CD8-positive, alpha-beta memory T cell (primary cell): ENCODE measurements at places on chromosomes 6 and 20.

DNA sequence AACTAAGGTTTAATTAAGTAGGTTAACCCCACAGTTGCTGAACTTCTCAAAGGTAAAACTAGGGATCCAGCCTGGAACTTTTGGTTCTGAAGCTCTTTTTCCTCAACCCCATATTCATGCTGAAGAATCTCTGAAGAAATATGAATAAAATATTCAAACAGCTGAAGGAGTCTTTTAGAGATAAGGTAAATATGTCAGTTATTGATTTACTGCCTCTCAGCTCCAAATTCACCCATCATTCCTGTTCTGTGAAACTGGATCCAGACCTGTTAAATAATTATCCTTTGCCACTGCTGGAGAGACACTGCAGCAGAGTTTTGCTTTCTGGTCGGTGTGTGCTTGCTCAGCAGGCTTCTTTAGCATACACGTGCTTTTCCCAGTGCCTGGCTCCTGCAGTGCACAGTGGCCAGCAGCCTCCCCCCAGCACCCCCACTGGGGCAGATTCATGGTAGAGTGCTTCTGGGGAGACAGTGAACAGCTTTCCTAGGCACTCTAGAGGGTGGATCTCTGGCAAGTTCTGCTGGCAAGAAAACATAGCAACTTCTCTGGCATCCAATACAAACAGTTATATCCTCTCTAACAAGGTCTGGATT, 62.0 kb upstream of the BCLAF1 start:
- DNase-seq = no peak

- DNase-seq = no peak
Measured at GRCh38 chr6:160365117-160365516, 16.9 kb downstream of the SLC22A3 start.

DNA sequence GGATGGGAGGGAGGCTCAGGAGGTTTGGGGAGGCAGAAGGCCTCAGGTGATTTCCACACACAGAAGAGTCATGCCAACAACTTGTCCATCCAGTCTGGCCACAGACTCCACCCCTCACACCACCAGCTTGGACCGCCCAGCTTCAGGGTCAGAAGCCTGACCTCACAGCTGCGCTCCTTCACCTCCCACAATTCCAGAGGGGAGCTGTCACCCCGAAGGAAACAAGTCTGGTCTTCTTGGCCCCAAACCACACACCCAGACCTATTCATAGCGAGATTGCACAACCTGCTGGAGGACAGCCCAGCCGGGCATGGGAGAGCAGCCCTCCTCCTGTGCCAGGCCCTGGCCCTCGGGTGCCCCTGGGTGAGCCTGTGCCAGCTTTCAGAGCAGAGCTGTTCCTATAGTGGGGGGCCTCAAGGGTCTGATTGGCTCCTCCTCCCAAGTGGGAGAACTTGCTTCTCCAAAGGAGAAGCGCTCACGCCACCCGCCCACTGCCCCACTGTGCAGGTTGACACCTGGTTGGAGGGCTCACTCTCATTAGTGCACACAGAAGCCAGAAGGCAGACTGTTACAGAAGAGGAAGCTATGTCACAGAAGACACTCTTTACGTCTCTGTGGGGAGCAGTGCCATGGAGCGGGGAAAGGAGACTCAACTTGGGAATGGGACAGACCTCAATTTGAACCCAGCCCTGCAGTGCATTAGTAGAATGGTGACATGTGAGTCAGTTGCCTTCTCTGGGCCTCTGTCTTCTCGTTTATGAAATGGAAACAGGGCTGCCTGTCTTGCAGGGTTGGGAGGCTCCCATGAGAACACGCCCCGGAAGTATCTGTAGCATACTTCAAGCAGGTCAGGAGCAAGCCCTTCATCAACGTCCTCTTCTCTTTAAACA, 128.8 kb downstream of the FOXO3 start:
- DNase-seq = no peak

DNA sequence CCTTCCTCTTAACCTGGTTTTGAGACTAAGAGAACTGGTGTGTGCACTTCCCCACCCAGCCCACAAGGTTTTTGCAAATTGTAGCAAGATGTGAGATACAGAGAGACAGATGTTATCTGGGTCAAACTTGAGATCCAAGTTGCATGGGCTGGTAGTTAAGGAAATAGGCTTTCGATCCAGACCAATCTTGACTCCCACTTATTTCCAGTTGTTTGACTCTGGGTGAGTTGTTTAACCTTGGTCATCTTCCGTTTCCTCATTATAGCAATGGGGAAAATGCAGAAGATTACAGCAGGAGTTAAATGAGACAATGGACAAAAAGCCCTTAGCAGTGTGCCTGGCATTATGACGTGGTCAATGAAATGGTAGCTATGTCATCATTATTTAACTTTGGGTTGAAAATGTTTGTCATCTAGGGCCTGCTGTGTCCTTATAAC, 1.7 kb downstream of the SNX21 start:
- DNase-seq = no peak

GRCh38 chr6:147751232-147751631, 242.7 kb downstream of the SAMD5 start:
- DNase-seq = no peak

DNA sequence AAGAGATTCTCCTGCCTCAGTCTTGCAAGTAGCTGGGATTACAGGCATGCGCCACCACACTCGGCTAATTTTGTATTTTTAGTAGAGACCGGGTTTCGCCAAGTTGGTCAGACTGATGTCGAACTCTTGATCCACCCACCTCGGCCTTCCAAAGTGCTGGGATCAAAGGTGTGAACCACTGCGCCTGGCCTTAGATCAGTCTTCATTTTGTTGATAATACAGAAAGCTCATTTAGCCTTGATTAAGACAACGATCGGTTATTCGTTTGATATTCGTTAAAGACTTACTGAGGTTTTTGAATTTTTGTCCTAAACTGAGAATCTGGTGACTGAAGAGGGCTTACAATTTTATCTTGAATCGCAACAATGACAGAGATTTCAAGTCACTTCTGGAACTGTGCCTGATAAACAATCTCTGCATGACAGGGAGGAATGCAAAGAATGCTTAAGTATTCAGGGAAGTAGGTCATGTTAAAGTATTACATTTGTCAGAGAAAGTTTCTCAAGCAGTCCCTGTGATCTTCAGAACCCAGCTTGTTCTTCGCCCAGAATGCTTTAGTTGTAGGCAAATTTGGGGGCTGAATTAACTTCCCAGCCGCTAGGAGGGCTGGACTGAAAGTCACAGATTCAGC, 14.8 kb downstream of the AKAP12 start:
- no peak for DNase-seq

DNA sequence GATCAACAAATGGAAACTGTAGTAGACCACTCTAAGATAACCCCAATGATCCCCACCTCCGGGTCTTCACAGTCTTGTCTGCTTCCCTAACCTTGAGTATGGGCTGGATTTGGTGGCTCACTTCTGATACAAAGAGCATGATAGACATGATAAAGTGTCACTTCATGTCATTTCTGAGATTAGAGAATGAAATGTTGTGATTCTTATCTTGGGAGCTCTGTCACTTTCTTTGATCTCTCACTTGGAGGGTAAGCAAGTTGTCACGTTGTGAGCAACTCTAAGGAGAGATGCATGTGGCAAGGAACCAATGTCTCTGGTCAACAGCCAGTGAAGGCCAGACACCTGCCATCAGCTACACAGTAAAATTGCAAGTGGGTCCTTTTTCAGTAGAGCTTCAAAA, 3.0 kb upstream of the GLO1 start:
- no peak for DNase-seq
